ENCODE measurements at places on chromosomes 5 and 9.
A peak's percentile ranks its signal among the peaks of the same experiment; 100 is the strongest.

GRCh38 chr5:127290946-127291693 lies 524 bp downstream of the MEGF10 start:
- no peak for DNase-seq

DNA sequence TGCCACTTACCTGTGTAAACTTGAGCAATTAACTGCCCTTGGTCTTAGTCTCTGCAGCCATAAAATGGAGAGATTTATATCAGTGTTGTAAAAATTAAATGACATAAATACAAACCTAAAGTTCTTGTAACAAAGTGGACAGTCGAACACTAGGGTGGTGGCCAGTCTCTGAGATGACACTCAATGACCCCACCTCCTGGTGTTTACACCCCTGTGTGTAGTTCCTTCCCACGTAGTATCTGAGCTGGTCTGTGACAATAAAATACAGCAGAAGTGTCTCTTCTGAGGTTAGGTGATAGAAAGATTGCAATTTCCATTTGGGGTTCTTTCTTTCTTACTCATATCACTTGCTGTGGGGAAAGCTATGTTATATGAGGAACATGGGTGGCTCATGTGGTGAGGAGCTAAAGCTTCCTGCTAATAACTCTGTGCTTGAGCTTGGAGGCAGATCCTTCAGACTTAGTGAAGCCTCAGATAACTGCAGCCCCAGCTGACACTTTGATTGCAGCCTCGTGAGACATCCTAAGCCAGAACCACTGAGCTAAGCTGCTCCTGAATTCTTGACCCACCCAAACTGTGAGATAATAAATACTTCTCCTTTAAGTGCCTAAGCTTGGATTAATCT lies 173.4 kb upstream of the CHD1 start:
- no peak for DNase-seq

GRCh38 chr5:53333160-53333559 lies 147.3 kb upstream of the FST start:
- DNase-seq = no peak

- DNase-seq = no peak
These were observed 1.4 kb downstream of the RAPGEF1 start for GRCh38 chr9:131738293-131739132.

GRCh38 chr5:82551840-82552385 lies 273.8 kb upstream of the RPS23 start:
- DNase-seq = no peak

GRCh38 chr5:9922719-9923118 lies 292.6 kb upstream of the TAS2R1 start:
- DNase-seq = no peak

GRCh38 chr9:134519375-134520070 lies 122.1 kb upstream of the COL5A1 start:
- DNase-seq = no peak

DNA sequence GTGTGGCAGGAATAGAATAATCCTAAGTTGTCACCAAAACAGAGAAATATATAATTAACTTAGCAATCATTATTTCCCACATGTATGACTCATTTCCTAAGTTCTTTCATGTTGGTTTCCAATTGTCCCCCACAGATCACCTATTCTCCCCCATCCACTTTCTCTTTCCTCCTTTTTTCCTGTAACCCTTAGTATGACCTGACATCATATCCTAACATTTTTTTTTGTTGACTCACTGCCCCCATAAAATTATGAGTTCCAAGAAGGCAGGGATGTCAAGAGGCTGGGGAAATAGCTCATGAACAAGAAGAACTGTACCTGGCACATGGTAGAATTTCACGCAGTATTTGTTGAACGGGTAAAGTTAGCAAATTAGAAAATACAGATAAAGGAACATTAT lies 186.7 kb downstream of the DCP2 start:
- DNase-seq = no peak

- DNase-seq = no peak
These were observed 100.9 kb downstream of the DPYSL3 start for GRCh38 chr5:147408980-147409379.

- DNase-seq = no peak
These were observed 32.6 kb downstream of the FNBP1 start for GRCh38 chr9:130010151-130010988.

GRCh38 chr5:62626534-62626933 lies 47.9 kb downstream of the LRRC70 start:
- no peak for DNase-seq

- DNase-seq = no peak
These were observed 5.1 kb downstream of the PNPLA7 start for GRCh38 chr9:137545123-137545522.

GRCh38 chr5:23353286-23353685 lies 154.1 kb upstream of the PRDM9 start:
- DNase-seq = no peak

- no peak for DNase-seq
These were observed 68.1 kb downstream of the UBE2R2 start for GRCh38 chr9:33884856-33885701.

DNA sequence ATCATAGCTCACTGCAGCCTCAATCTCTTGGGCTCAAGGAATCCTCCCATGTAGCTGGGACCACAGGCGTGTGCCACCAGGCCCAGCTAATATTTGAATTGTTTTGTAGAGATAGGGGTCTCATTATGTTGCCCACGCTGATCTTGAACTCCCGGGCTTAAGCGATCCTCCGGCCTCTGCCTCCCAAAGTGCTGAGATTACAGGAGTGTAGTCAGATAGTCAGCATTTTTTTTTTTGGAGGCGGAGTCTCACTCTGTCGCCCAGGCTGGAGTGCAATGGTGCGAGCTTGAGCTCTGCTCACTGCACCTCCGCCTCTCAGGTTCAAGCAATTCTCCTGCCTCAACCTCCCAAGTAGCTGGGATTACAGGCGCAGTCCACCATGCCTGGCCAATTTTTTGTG lies 1.6 kb upstream of the SAR1B start:
- no peak for DNase-seq

- DNase-seq = no peak
These were observed 89.5 kb downstream of the CDH10 start for GRCh38 chr5:24555229-24555628.

GRCh38 chr5:131595088-131596033 lies 39.7 kb downstream of the RAPGEF6 start:
- no peak for DNase-seq

DNA sequence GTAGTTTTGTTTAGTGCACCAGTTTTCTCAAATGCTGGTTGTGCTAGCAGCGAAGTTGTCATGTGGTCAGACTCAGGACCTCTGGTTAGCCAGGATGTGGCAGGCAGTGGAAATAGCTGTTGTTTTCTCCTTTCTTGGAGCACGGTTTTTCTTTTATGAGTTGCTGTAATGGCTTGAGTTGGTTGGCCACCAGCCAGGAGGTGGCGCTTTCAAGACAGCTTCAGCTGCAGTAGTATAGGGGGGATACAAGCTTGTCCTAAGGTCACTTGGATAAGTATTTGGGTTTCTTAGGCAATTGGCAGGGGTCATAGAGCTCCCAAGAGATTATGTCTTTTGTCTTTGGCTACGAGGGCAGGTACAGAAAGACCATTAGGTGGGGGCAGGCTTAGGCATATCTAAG lies 274.2 kb upstream of the TARS1 start:
- no peak for DNase-seq

- DNase-seq = no peak
These were observed 163.6 kb upstream of the TLE4 start for GRCh38 chr9:79408200-79408599.

DNA sequence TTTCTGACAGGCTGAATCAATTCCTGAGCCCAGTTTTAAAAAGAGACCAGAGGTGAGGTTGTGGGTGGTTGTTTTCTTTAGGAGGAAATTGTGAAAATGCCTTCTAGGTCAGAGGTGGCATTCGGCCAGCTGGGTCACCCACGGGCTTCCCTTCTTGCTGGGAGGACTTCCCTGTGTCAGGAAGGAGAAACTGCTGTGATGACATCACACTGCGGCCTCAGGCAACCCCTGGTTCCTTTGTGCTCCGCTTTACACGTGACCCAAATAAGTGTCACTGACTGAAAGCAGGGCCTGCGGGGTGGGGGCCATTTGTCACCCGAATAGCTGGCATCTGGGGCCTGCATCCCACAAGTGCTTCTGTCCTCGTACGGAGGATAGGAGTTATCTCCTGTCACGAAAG lies 39.7 kb downstream of the FABP6 start:
- peak; percentile 62 for DNase-seq
